ENCODE measurements at places on chromosomes 1 and 21. TPM values are rescaled to one million over a fixed set of nuclear protein-coding genes. Genes with fewer than 3 reads are reported as not detected.

The SFN gene
- total RNA-seq, result 3.4 TPM

The IVL gene
- total RNA-seq, result not detected

The CCDC27 gene
- 0.17 TPM for total RNA-seq

The HAO2 gene
- 14.2 TPM for total RNA-seq

The SPATA45 gene
- total RNA-seq, result 0.96 TPM
